ENCODE measurements at places on chromosomes 16 and 17. TPM values are rescaled to one million over a fixed set of nuclear protein-coding genes. Genes with fewer than 3 reads are reported as not detected.
A peak's percentile ranks its signal among the peaks of the same experiment; 100 is the strongest.

DNA sequence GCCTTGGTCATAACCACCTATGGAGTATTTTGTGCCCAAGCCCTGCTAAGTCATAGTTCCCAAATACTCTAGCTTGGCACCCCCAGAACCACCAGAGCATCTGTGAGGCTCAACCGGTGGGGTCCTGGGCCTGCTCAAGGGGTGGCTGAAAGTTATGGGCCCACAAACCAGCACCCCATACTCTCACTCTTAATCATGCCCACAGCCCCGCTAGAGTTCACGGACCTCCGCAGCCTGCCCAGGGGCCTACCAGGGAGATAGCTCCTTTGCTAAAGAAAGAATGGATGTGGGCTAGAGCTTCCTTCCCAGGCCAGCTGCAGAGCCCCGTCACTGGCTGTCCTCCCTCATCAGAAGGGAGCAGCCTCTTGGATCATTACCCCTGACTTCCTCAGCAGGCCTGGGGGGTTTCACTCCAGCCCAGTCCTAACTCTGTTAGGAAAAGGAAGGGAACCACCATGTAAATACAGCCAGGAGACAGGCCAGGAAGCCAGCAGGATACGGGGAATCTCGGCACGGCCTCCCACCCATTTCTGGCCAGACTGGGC lies 1.4 kb downstream of the GIT1 start:
- peak; percentile 27 for DNase-seq

- DNase-seq: no peak
Observed at GRCh38 chr17:79086609-79087427, 12.2 kb downstream of the ENGASE start.

DNA sequence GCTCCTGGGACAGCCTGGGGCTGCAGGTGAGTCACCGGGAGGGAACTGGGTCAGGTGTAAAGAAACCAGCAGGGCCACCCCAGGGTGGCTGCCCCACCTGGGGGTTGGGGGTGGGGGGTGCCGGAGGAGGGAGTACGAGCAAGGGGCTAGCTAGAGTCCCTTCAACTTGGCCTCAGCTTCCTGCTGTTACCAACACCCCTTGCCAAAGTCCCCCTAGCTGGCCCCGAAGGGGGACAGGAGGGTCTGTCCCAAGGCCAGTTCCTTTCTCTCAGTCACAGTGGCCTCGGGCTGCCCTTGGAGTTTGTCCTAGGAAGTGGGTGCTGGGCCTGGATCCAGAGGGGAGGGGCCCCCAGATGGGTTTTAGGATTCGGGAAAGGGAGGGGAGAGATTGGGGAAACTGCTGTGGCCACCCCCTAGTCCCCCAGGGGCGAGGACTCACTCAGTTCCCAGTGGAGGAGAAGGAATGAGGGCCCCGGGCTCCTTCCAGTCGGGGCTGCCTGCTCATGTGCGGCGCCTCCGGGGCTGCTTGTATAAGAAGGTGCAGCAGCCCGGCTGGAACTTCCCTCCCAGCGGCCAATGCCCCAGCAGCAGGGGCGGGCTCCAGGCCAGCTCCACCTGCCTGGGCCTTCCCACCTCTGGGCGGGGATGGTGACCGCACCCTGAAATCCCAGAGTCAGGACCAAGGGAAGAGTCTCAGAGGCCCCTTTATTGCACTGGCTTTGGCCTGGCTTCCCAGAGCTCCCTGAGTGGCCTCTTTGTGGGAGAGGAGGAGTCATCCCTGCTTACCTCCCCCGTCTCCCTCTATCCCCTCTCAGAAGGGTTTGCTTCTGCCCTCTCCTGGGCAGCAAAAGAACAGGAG lies 7.3 kb downstream of the ARHGAP27 start:
- peak; percentile 68 for DNase-seq

- no peak for DNase-seq
Observed at GRCh38 chr17:68670967-68671693, 70.0 kb upstream of the FAM20A start.

GRCh38 chr17:31491376-31492131 lies 100.1 kb downstream of the RAB11FIP4 start:
- peak; percentile 25 for DNase-seq

DNA sequence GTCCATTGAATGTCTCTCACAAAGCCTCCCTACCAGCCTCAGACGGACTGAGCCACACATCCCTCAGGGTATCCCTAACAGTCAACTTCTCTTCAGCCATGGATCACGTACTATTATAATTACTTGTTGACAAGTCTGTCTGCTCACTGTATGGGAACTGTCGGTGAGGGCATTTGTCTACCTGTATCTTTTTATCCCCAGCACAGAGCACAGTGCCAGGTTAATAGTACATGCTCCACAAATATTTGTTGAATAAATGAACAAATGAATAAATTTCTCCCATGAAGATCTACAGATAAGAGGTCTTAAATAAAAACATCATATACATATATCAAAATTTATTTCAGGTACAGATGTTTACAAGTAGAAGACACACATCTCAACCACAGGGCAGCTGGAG lies 414.0 kb downstream of the SOX9 start:
- DNase-seq: no peak

- no peak for DNase-seq
Observed at GRCh38 chr17:45896803-45897693, 2.7 kb downstream of the MAPT start.

DNA sequence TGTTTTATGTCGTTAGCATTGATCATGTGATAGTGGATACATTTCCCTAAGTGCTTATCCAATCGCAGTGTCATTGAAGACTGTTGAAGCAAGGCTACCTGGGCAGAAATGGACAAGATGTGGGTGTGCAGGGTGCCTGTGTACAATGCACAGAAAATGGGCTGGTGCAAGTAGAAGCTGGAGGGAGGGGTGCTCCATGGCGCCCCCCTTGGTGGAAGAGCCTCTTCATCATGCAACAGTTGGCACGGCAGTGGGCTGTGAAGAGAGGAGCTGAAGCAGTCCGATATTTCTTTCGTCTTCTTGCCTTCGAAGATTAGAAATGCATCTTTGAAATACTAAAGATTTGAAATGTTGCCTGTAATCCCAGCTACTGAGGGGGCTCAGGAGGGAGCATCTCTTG lies 100.5 kb downstream of the PLCG2 start:
- DNase-seq: no peak

Gene SOX9
- total RNA-seq: 2.4 TPM

Gene SDR42E1
- 1.0 TPM for total RNA-seq

Gene PARD6A
- 4.1 TPM for total RNA-seq

Gene BOLA2
- total RNA-seq: 9.5 TPM

Gene HS3ST3B1
- total RNA-seq: 6.0 TPM

Measured in myocyte (in vitro differentiated cells).